Fibroblast of skin of scalp (primary cell): ENCODE measurements at places on chromosomes 1 and 21.

- no peak for DNase-seq
These were observed 37.5 kb upstream of the GRIK3 start for GRCh38 chr1:37071829-37072228.

- DNase-seq = no peak
These were observed 24.9 kb downstream of the VAV3 start for GRCh38 chr1:107940017-107940577.

DNA sequence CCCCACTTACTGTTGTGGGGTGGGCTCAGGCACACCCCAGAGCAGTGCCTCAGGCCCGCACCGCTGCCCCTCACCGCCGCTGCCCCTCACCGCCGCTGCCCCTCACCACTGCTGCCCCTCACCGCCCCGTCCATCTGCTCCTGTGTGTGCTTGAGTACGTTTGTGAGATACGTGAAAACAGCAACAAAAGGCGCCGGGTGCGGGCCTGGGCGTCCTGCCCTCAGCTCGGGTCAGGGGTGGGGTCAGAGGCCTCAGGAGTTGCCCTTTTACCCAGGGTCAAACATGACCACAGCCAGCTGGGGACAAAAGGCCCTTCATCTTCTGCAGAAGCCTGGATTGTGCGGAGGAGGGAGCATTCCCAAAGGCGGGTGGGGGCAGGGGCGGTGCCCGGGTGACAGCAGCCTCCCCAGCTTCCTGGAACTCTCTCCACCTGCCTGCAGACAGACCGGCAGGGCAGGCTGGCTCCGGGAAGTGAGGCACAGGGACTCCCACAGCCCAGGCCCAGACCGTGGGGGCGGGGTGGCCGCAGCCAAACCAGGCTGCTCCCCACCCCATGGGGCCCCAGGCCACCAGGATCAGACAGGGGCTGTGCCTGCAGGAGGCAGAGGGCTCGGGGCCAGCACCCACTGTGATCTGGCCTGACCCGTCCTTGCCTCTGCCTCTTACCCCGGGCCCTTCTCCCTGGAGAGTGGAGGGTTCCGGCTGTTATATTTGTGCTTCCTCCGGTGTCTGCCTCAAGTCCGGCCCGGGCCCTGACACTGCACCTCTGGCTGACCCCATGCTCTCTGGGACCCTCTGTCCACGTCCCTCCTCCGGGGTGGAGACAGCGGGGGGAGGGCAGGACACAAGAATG is 2.3 kb upstream of the VWA1 start:
- DNase-seq = no peak

- DNase-seq = no peak
These were observed 287.0 kb downstream of the GPATCH2 start for GRCh38 chr1:217343907-217344306.
